Activated gamma-delta T cell treated with anti-CD3 and anti-CD28 coated beads, Interleukin-2, amount 50 U/mL, for 16 hours (primary cell): ENCODE measurements at places on chromosomes 5 and 9.

GRCh38 chr5:34014626-34015025 lies 6.8 kb upstream of the AMACR start:
- no peak for DNase-seq

GRCh38 chr5:39654715-39655114 lies 229.9 kb upstream of the DAB2 start:
- DNase-seq, result no peak

GRCh38 chr5:138336952-138337684 lies 948 bp upstream of the FAM53C start:
- no peak for DNase-seq

DNA sequence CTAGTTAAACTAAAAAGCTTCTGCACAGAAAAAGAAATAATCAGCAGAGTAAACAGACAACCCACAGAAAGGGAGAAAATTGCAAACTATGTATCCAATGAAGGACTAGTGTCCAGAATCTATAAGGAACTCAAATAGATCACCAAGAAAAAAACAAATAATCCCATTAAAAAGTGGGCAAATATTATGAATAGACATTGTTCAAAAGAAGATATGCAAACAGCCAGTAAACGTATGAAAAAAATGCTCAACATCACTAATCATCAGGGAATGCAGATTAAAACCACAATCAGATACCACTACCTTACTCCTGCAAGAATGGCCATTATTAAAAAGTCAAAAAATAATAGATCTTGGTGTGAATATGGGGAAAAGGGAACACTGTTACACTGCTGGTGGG lies 119.9 kb downstream of the FRMD3 start:
- DNase-seq, result no peak

DNA sequence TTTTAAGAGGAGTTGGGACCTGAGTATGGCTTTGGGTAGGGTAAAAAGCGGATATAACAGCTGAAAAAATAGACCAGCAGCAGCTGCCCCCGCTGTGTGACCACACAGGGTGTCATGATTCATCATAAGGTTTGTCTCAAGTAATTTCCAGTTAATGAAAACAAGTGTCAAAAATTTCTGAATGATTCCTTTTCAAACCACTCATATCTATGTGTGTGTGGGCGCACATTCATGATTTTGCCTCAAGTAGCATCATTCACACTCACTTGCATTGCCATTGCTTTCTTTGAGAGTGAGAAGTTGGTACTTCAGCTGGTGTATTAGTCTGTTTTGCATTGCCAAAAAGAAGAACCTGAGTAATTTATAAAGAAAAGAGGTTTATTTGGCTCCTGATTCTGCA lies 12.1 kb upstream of the TNFAIP8 start:
- peak; percentile 45 for DNase-seq

DNA sequence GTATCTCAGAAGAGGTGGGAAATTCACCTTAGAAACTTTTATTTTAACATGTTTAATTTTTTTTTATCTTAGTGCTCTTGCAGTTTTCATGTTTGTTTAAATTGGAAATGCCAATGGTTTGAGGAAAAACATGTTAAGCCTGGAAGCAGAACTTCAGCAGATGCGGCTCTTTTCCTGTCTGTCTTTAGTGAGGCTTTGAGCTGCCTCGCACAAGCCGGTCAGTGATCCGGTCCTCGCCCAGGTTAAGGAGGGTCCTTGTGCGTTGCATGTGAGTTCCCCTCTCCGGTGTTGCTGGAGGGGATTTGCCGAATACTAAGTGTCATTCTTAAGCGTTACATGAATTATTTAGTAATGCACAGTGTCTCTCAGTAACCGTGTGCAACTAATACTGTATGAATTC lies 9.4 kb upstream of the PLEKHG4B start:
- DNase-seq, result no peak

- no peak for DNase-seq
Measured at GRCh38 chr5:148452499-148453193, 68.9 kb downstream of the FBXO38 start.

DNA sequence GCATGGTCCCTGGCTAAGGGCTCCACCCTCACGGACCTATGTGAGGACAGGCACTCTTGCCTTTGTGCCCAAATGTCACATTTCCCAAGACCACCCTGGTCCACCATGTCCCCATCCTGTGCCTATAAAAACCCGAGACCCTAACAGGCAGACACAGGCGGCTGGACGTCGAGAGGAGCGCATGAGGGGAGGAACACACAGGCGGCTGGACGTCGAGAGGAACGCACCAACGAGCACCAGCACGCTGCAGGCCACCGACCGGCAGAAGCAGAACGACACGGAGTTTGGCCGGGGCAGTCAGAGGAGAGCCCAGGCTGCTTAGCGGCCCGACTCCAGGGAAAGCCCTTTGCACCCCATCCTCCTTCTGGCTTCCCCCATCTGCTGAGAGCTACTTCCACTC lies 119.9 kb downstream of the ADAMTS2 start:
- DNase-seq, result no peak

- no peak for DNase-seq
Measured at GRCh38 chr9:68710111-68710471, 5.1 kb downstream of the PIP5K1B start.

GRCh38 chr9:31185831-31186230 lies 1198.6 kb upstream of the ACO1 start:
- no peak for DNase-seq

DNA sequence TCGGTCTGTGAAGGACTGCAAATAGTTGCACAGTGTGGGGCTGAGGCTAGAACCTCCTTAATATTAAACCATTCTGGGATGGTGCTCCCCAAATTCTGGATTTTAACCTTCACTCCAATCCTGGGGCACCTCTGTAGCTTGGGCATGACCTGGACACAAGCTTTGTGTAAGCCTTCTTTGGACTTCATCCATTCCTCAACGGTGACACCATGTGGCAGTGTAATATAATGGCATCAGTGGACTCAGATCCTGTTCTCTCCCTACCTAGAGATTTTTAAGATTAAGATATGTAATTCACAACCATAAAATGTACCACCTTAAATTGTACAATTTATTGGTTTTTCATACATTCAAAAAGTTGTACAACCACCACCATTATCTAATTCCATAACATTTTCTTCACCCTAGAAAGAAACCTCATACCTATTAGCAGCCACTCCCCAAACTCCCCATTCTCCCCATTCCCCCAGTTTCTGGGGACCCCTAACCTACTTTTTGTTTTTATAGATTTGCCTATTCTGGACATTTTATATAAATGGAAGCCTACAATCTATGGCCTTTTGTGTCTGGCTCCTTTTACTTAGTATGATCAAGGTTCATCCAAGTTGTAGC lies 4.8 kb upstream of the PLGRKT start:
- DNase-seq, result no peak

- no peak for DNase-seq
Measured at GRCh38 chr5:36561601-36562000, 44.8 kb upstream of the SLC1A3 start.

DNA sequence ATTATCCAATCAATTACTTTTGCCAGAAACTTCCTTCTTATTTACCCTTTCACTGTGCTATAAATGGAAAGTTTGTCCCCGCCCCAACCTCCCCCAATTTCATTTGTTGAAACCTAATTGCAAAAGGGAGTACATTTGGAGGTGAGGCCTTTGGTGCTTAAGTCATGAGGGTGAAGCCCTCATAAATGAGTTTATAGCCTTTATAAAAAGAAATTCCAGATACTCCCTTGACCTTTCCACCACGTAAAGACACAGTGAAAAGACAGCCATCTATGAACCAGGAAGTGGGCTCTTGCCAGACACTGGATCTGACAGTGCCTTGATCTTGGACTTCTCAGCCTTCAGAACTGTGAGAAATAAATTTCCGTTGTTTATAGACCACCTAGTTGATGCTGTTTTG lies 82.3 kb downstream of the NUDT12 start:
- DNase-seq, result no peak

GRCh38 chr5:164336906-164337305 lies 831.5 kb downstream of the MAT2B start:
- DNase-seq, result no peak
